CD8-positive, alpha-beta memory T cell (primary cell): ENCODE measurements at places on chromosomes 2 and 18. TPM values are rescaled to one million over a fixed set of nuclear protein-coding genes. Genes with fewer than 3 reads are reported as not detected.

GRCh38 chr2:104434318-104434792 is 419.6 kb upstream of the POU3F3 start:
- no peak for DNase-seq
- H3K27ac ChIP-seq, result no peak overlapping the region
- H3K27me3 ChIP-seq, result no peaks in the 10 kb centered on the region
- H3K4me3 ChIP-seq, result no peak overlapping the region

GRCh38 chr2:109330056-109330455 is 201.1 kb downstream of the SH3RF3 start:
- no peaks in the 10 kb centered on the region for H3K36me3 ChIP-seq
- H3K4me1 ChIP-seq, result peaks cover 15% of the 10 kb centered on the region
- H3K27me3 ChIP-seq, result no peaks in the 10 kb centered on the region

DNA sequence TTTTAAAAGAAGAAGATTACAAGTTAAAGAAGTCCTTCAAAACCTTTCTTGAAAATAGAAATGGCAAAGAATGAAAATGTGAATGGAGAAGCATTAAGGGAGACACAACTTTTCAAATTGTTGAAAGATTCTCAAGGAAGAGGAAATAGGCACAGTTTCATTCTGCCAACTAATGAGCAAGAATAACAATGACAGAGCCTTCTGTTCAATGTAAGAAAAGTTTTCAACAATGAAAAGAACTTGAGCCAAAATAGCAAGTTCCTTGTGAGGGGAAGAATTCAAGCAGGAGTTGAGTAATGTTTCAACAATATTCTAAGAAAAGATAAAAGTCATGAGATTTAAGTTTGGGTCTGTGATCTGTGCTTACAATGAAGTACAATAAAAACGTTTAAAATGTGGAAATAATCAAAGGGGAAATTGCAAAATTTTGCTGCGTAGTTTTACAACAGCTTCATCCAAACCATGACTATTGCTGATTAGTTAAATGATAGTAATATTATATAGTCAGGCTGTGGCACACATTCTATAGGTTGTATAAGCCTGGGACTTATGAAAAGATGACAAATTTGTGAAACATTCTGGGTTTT is 122.6 kb downstream of the METTL4 start:
- no peak overlapping the region for H3K27ac ChIP-seq
- no peaks in the 10 kb centered on the region for H3K36me3 ChIP-seq
- no peak overlapping the region for H3K4me3 ChIP-seq
- DNase-seq, result no peak
- no peaks in the 10 kb centered on the region for H3K4me1 ChIP-seq

- no peaks in the 10 kb centered on the region for H3K4me1 ChIP-seq
- H3K36me3 ChIP-seq, result no peaks in the 10 kb centered on the region
These were observed 6.5 kb upstream of the STAMBP start for GRCh38 chr2:73822276-73822675.

DNA sequence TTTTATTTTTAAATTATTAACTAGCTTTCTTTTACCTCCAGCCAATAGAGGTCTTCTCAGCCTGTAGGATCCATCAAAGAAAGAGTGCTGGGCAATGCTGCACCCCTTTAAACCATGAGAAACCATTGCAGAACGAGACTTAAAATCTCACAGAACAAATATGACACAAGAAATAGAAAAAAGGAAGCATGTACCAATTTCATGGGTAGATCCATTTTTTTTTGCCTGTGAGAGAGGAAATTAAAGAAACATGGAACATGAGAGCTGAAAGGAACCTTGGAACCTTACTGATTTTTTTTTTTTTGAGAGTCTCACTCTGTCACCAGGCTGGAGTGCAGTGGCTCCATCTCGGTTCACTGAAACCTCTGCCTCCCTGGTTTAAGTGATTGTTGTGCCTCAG is 14.0 kb downstream of the HRH4 start:
- H3K27ac ChIP-seq, result no peak overlapping the region
- no peaks in the 10 kb centered on the region for H3K27me3 ChIP-seq
- DNase-seq, result no peak
- H3K4me3 ChIP-seq, result no peak overlapping the region
- H3K4me1 ChIP-seq, result no peaks in the 10 kb centered on the region

GRCh38 chr2:111052621-111053020 is 68.1 kb upstream of the BCL2L11 start:
- H3K27me3 ChIP-seq, result peaks cover 4% of the 10 kb centered on the region
- H3K4me3 ChIP-seq, result no peak overlapping the region
- no peak overlapping the region for H3K27ac ChIP-seq
- DNase-seq, result no peak

DNA sequence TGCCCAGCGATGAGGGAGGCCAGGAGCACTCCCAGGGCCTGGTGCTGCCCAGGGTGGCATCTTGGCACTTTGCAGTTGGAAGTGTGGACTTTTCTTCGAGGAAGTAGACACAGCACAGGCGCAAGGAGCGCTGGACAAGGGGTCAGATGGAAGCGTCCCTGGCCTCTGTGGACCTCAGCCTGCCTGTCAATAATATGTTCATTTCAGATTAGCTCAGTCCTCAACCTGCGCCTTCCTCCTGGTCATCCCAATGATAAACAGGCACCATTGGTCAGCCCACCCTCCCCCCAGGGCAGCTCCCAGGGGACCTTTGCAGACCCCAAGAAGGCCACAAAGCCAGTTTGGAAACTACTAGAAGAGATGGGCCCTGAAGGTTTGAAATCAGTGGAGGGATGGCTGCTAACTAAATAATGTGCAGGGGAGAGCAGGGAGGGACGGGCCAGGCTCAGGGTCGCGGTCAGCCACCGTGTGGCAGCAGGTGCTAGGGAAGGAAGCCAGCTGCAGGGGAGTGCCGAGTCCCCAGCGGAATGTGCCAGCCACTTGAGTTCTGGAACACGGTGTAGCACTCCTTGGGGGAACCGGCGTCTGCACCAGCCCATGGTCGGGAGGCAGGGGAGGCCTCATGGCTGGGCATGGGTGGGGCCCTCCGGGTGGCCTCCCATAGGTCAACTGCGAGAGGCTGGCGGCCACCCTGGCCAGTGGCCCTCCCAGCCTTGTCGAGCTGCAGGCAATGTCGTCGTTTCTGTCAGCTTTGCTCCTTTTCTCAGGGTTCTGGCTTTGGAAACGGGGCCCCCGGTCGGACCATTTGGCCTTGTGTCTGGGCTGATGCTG is 59.9 kb downstream of the ADI1 start:
- no peak for DNase-seq
- H3K36me3 ChIP-seq, result peaks cover 25% of the 10 kb centered on the region
- H3K4me1 ChIP-seq, result peaks cover 5% of the 10 kb centered on the region
- no peaks in the 10 kb centered on the region for H3K27me3 ChIP-seq
- H3K27ac ChIP-seq, result no peak overlapping the region

DNA sequence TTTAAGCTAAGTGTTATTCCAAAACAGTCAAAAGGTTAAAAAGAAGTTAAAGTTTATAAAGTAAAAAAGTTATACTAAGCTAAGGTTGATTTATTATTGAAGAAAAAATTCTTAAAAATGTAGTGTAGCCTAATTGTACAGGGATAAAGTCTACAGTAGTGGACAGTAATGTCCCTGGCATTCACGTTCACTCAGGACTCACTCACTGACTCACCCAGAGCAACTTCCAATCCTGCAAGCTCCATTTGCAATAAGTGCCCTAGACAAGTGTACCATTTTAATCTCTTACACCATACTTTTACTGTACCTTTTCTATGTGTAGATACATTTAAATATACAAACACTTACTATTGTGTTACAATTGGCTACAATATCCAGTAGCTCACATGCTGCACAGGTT is 86.1 kb downstream of the CACNB4 start:
- no peaks in the 10 kb centered on the region for H3K4me1 ChIP-seq
- H3K27ac ChIP-seq, result no peak overlapping the region
- peaks cover 5% of the 10 kb centered on the region for H3K27me3 ChIP-seq

GRCh38 chr2:226799976-226800940 is 638 bp upstream of the IRS1 start:
- H3K27me3 ChIP-seq, result no peaks in the 10 kb centered on the region
- no peaks in the 10 kb centered on the region for H3K36me3 ChIP-seq
- no peak for DNase-seq
- H3K4me1 ChIP-seq, result peaks cover 15% of the 10 kb centered on the region
- no peak overlapping the region for H3K27ac ChIP-seq

The GKN1 gene
- total RNA-seq, result not detected

The CDH19 gene
- not detected for total RNA-seq

The IL36G gene
- not detected for total RNA-seq
